ENCODE measurements at places on chromosomes 12 and 14.
A peak's percentile ranks its signal among the peaks of the same experiment; 100 is the strongest.

- no peak for DNase-seq
Measured at GRCh38 chr14:79016828-79017505, 846.8 kb downstream of the NRXN3 start.

DNA sequence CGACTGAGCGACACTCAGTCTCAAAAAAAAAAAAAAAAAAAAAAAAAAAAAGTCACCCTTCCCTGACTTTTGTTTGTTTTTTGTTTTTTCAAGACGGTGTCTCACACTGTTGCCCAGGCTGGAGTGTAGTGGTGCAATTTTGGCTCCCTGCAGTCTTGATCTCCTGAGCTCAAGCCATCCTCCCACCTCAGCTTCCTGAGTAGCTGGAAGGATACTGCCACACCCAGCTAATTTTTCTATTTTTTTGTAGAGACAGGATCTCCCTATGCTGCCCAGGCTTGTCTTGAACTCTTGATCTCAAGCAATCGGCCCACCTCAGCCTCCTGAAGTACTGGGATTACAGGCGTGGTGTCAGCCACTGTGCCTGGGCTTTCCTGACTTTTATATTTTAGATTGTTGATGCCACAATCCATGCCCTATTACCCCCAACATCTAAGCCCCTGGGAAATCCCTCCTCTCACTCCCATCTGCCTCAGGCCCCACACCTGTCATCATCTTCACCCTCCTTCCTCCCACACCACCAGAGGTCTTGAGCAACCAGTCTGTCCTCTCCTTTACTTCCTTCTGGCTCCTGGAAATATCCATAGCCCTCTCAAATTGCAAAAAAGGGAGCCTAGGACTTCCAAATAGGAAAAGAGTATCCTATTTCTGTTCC lies 7.8 kb downstream of the IKZF4 start:
- no peak for DNase-seq

GRCh38 chr12:57309420-57309819 lies 58.4 kb upstream of the STAC3 start:
- DNase-seq: no peak

GRCh38 chr14:88618476-88618875 lies 55.6 kb downstream of the ZC3H14 start:
- no peak for DNase-seq

- no peak for DNase-seq
Measured at GRCh38 chr12:127509066-127509778, 757.7 kb upstream of the TMEM132C start.

- DNase-seq: peak; percentile 64
Measured at GRCh38 chr12:123427036-123427769, 9.3 kb downstream of the RILPL2 start.

All from activated CD4-positive, alpha-beta T cell treated with anti-CD3 and anti-CD28 coated beads, Interleukin-2, Interleukin-4, amounts not matched to agents 100 ng/mL and 50 ng/mL, durations not matched to agents 16 hours and 8 hours (primary cell).